Heart left ventricle (tissue), 16 donors: ENCODE measurements at places on chromosomes 13 and 19. TPM values are rescaled to one million over a fixed set of nuclear protein-coding genes. Genes with fewer than 3 reads are reported as not detected.

TEAD2 gene
- total RNA-seq = 35.3 TPM

ZNF548 gene
- total RNA-seq = 16.7 TPM

TEX26 gene
- not detected for total RNA-seq

OR7A10 gene
- total RNA-seq = not detected

BLOC1S3 gene
- total RNA-seq = 8.1 TPM

KLHL26 gene
- total RNA-seq = 9.5 TPM

DNA sequence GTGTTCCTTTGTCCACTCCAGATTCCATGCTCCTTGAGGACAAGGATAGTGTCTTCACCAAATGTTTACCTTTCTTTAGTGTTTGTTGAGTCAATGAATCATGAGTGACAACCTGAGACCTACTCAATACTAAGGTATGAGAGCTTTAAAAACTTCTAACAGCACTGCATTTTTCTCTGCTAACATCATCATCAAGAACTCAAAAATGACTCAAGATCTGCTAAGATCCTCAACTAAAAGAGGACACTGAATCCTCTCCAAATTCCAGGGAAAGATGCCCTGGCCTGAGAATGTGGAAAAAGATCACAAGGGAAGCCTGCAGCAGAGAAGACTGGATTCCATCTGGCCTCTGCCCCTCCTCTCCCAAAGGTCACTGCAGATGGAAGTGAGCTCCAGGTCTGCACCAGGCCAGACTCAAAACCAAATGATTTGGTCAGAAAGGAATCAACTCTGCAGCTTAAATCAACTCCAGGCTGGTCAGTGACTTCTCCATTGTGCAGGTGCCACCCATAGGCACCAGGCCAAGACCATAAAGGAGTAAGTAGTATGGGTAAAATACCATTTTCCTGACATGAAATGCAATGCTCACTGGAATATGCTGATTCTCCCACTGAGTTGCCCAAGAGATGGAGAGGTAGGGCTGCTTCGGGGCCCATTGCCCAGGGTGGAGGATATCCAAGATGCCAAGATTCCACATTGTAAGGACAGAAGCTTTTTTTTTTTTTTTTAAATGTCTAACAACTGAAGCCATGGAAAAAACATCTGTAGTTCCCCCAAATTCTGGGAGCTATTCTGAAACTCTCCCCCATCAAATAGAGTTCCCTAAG lies 89.5 kb upstream of the DOCK9 start:
- H3K36me3 ChIP-seq = no peaks in the 10 kb centered on the region
- no peaks in the 10 kb centered on the region for H3K27me3 ChIP-seq
- H3K4me1 ChIP-seq = peaks cover 4% of the 10 kb centered on the region

DNA sequence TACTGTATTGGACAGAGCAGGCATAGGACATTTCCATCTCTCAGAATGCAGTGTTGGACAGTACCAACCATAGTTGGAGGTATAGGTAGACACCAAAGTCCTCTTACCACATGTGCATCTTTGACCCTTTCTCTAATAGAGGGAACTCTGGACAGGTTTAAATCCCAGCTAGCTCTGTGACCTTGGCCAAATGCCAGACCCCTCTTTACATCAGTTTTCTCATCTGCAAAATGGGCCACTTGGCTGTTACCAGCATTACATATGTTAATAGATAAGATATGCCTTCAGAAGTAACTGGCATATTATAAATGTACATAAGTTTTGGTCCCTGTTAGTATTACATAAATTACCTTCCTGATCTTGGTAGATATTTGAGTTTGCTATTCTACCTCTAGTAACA lies 54.3 kb downstream of the CDK8 start:
- no peak overlapping the region for H3K4me3 ChIP-seq
- DNase-seq = no peak
- H3K36me3 ChIP-seq = no peaks in the 10 kb centered on the region
- peaks cover 5% of the 10 kb centered on the region for H3K4me1 ChIP-seq

DNA sequence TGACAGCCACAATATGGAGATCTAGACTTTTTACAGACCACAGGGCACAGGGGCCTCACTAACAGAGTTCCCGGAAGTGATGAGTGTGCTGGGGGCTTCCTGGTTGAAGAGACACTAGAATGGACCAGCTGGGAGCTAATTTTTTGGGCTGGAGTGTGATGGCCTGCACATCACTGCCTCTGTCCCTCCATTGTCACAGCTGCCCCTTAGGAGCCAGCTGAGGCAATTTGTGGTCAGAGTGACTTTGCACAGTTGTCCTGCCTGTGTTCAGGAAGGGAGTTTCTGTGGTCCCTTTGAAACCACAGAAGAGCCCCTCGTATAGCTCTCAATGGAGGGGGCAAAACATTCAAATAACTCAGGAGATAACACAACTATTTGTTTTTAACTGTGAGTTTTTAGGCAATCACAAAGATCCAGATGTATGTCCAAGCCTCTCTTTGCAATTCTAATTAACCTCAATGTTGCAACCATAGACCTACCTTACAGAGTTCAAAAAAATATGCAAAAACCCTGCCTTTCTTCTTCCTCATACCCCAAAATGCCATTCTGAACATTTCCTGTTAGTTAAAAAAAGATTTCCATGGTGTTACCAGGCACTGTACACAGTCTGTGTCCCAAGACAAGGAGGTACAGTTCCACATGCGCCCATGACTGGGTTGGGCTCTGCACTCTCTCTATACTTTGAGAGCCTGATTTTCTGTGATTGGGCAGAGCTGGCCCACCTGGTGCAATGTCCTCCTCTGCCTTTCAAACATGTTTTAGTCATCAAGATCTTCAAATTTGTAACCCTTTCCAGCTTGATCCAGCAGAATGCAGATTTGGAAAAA lies 2.4 kb downstream of the ALOX5AP start:
- H3K4me3 ChIP-seq = peak overlapping the region; percentile 28
- H3K27ac ChIP-seq = peak overlapping the region; percentile 38
- no peak for DNase-seq
- H3K36me3 ChIP-seq = no peaks in the 10 kb centered on the region

DNA sequence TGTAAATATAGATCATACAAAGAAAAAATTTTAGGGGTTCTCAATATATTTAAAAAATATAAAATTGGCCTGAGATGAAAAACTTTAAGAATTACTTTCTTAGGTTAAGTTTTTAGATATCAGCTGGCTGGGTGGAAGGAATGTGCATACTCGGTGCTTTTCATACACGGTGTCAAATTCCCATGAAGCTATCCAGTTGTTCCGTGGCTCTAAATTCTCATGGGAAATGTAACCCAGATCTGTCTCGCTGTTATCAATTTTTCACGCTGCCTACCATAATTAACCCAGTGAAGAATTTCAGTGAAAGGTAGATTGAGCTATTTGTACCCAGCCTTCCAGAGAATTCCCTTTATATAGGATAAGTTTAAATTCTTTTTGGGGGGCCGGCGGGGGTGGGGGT lies 11.6 kb upstream of the ZNF835 start:
- H3K36me3 ChIP-seq = no peaks in the 10 kb centered on the region
- no peaks in the 10 kb centered on the region for H3K4me1 ChIP-seq
- H3K4me3 ChIP-seq = no peak overlapping the region
- H3K27me3 ChIP-seq = no peaks in the 10 kb centered on the region

- no peak overlapping the region for H3K4me3 ChIP-seq
- H3K36me3 ChIP-seq = no peaks in the 10 kb centered on the region
- H3K4me1 ChIP-seq = no peaks in the 10 kb centered on the region
- no peak overlapping the region for H3K27ac ChIP-seq
- no peak for DNase-seq
These were observed 11.3 kb downstream of the FPR1 start for GRCh38 chr19:51740356-51740755.

- H3K27ac ChIP-seq = peak within 1 kb of the TSS; percentile 73
- peak within 1 kb of the TSS; percentile 88 for H3K4me3 ChIP-seq
- DNase-seq = peak; percentile 98
- H3K36me3 ChIP-seq = peaks cover 14% of the 10 kb centered on the region
These were observed at the start of gene GIPC1 for GRCh38 chr19:14496029-14496833. Gene GIPC1, minus strand, starts transcription at chr19:14496127. Its CDS starts 13,151 bp downstream, at chr19:14482976.

GRCh38 chr19:19475849-19476828 lies 39.2 kb downstream of the TSSK6 start:
- no peaks in the 10 kb centered on the region for H3K4me1 ChIP-seq
- H3K27ac ChIP-seq = no peak overlapping the region
- H3K27me3 ChIP-seq = no peaks in the 10 kb centered on the region
- no peak for DNase-seq

DNA sequence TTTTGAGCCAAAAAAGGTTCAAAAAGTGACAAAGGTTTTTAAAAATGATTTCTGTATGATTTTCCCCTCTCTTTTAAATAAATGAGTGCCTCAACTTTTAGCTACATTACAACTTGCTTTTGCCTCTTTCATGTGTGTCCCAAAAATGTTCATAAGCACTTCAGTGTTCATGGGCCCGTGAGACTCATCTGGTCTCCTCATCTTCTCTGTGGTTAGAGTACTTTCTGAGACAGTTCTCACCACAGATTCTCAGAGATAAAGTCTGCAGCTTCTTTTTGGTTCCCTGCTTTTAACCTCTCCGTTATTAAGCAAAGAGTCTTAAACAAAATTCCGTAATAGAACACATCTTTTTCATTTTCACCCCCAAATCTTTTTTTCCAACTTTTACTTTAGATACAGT lies 156.9 kb downstream of the DLEU7 start:
- peaks cover 53% of the 10 kb centered on the region for H3K4me1 ChIP-seq
- H3K36me3 ChIP-seq = no peaks in the 10 kb centered on the region
- H3K27ac ChIP-seq = peak overlapping the region; percentile 86

GRCh38 chr19:30293051-30293785 lies 79.0 kb upstream of the ZNF536 start:
- H3K27ac ChIP-seq = no peak overlapping the region
- H3K36me3 ChIP-seq = no peaks in the 10 kb centered on the region
- no peak for DNase-seq
- H3K4me1 ChIP-seq = no peaks in the 10 kb centered on the region
- no peaks in the 10 kb centered on the region for H3K27me3 ChIP-seq

GRCh38 chr19:56642711-56643459 lies at the start of gene SMIM17:
Gene SMIM17, plus strand, starts transcription at chr19:56643159. Its CDS starts 2,509 bp downstream, at chr19:56645668.
- no peak within 1 kb of the TSS for H3K4me3 ChIP-seq
- H3K27ac ChIP-seq = no peak within 1 kb of the TSS
- no peak for DNase-seq
- H3K27me3 ChIP-seq = peaks cover 32% of the 10 kb centered on the region

GRCh38 chr19:12708641-12709040 lies 12.2 kb upstream of the FBXW9 start:
- H3K4me3 ChIP-seq = no peak overlapping the region
- H3K36me3 ChIP-seq = peaks cover 95% of the 10 kb centered on the region
- no peaks in the 10 kb centered on the region for H3K27me3 ChIP-seq
- no peak for DNase-seq
- no peak overlapping the region for H3K27ac ChIP-seq
- H3K4me1 ChIP-seq = no peaks in the 10 kb centered on the region

DNA sequence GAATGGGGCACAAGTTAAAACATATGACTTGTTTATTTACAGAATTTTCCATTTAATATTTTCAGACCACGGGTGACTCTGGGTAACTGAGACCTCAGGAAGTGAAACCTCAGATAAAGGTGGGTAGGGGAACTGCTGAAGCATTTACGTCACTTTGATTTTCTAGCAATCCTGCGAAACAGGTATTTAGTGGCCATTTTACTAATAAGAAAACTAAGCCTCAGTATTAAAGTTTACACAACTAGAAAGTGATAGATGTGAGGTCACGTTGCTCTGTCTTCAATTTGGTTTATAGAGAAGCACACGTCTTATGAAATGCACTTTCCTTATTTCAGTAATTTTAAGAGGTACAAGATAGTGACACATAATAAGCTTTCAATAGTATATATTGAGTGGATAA lies 402.8 kb downstream of the FGF9 start:
- H3K27ac ChIP-seq = no peak overlapping the region
- H3K4me3 ChIP-seq = no peak overlapping the region
- DNase-seq = no peak
- H3K27me3 ChIP-seq = no peaks in the 10 kb centered on the region
- no peaks in the 10 kb centered on the region for H3K4me1 ChIP-seq

DNA sequence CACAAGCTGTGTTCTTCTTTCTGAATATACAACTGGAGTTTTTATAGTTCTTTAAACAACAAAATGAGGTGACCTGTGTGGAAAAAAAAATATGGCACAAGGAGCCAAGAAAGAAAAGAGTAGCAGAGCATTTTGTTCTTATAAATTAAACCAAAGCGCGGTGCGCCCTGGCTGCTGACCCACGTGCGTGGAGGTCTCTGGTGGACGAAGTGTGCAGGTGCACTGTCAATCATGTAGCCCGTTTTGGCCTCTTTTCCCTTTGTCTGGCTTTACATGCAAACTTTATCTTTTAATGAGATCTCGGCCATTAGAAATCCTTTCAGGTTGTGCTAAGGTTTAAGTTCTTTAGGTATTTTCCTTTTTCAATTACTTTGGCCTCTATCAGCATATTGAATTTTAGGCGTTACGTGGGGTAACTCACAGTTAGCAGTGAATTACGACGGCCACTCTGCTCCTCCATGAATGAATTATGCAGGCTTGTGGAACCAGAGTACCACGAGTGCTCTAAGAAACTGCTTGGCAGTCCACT lies 443.9 kb upstream of the SLC10A2 start:
- H3K4me3 ChIP-seq = no peak overlapping the region
- H3K36me3 ChIP-seq = no peaks in the 10 kb centered on the region

GRCh38 chr19:1699998-1700732 lies 47.8 kb upstream of the TCF3 start:
- no peak for DNase-seq
- H3K27ac ChIP-seq = no peak overlapping the region
- no peak overlapping the region for H3K4me3 ChIP-seq
- H3K4me1 ChIP-seq = no peaks in the 10 kb centered on the region

- H3K36me3 ChIP-seq = peaks cover 37% of the 10 kb centered on the region
- no peaks in the 10 kb centered on the region for H3K4me1 ChIP-seq
- no peak overlapping the region for H3K4me3 ChIP-seq
These were observed 21.4 kb upstream of the EHD2 start for GRCh38 chr19:47691782-47692181.

- no peaks in the 10 kb centered on the region for H3K36me3 ChIP-seq
- no peaks in the 10 kb centered on the region for H3K4me1 ChIP-seq
- H3K4me3 ChIP-seq = no peak overlapping the region
- H3K27me3 ChIP-seq = no peaks in the 10 kb centered on the region
- no peak for DNase-seq
- H3K27ac ChIP-seq = no peak overlapping the region
These were observed 137.9 kb downstream of the KATNAL1 start for GRCh38 chr13:30169442-30169841.

- H3K4me1 ChIP-seq = peaks cover 42% of the 10 kb centered on the region
- peaks cover 32% of the 10 kb centered on the region for H3K36me3 ChIP-seq
- no peak overlapping the region for H3K27ac ChIP-seq
These were observed 12.2 kb downstream of the ARGLU1 start for GRCh38 chr13:106555631-106556328.

GRCh38 chr13:102169471-102170015 lies 232.3 kb downstream of the FGF14 start:
- H3K4me1 ChIP-seq = no peaks in the 10 kb centered on the region
- H3K27me3 ChIP-seq = no peaks in the 10 kb centered on the region
- no peak for DNase-seq
- no peak overlapping the region for H3K27ac ChIP-seq
- no peaks in the 10 kb centered on the region for H3K36me3 ChIP-seq
- H3K4me3 ChIP-seq = no peak overlapping the region

- peaks cover 21% of the 10 kb centered on the region for H3K4me1 ChIP-seq
- no peak for DNase-seq
- peaks cover 2% of the 10 kb centered on the region for H3K36me3 ChIP-seq
- H3K4me3 ChIP-seq = no peak overlapping the region
- no peak overlapping the region for H3K27ac ChIP-seq
- H3K27me3 ChIP-seq = no peaks in the 10 kb centered on the region
These were observed 21.1 kb downstream of the EVI5L start for GRCh38 chr19:7850945-7851622.
